ENCODE measurements at places on chromosomes 12 and 14. TPM values are rescaled to one million over a fixed set of nuclear protein-coding genes. Genes with fewer than 3 reads are reported as not detected.

Gene KLRD1
- 0.59 TPM for total RNA-seq

GRCh38 chr14:96805956-96806355, 8.8 kb downstream of the VRK1 start:
- peaks cover 4% of the 10 kb centered on the region for H3K4me1 ChIP-seq
- no peaks in the 10 kb centered on the region for H3K36me3 ChIP-seq
- no peaks in the 10 kb centered on the region for H3K27me3 ChIP-seq
- no peak overlapping the region for H3K4me3 ChIP-seq
- DNase-seq: no peak

GRCh38 chr14:34539407-34540180, at the start of gene EAPP:
Gene EAPP, minus strand, starts transcription at chr14:34539701. Its CDS starts 73 bp downstream, at chr14:34539628.
- peak; percentile 99 for DNase-seq
- H3K27me3 ChIP-seq: no peaks in the 10 kb centered on the region
- peak within 1 kb of the TSS; percentile 97 for H3K27ac ChIP-seq
- H3K4me3 ChIP-seq: peak within 1 kb of the TSS; percentile 84
- H3K36me3 ChIP-seq: peaks cover 30% of the 10 kb centered on the region

DNA sequence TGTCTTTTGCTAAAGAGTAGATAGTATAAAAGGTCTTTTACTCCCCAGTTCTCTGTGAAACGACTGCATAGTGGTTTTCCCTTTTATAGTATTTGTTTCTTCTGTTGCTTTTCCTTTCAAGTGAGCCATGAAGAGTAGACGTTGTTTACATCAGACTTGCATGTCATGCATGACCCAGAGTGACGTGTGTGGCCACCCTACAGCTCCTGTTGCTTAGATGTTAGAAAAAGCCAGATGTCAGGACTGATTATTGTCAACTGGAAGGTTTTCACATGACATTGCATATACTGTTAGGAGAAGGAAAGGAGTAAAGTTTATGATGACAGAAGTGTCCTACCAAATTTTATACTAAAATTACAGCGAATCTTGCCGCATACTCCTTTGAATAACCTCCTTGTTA, 1.3 kb upstream of the RD3L start:
- no peak overlapping the region for H3K4me3 ChIP-seq
- H3K27me3 ChIP-seq: no peaks in the 10 kb centered on the region

DNA sequence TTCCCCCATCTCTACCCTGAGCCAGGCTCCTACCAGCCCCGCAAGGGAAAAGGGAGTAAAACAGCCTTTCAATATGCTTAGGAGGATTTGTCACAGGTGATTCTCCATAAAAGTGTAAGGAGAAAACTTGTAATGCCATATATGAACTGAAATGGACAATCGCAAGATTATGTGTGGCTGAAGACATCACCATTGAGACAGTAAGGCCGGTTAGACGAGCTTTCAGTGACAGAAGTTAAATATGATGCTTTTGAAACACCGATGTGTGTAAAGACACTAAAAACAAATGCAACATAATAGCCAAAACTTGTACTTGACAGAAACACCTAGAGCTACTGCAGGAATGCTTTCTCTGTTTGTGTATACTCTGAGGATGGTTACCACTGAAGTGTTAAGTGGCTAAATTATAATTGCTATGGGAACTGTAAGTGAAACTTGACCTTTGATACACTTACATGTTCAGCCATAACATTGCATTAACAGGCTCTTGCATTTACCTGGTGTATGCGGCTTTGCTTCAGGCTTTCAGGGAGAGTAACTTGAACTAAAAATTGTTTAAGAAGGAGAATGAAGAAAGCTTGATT, 42.3 kb downstream of the FAR2 start:
- H3K36me3 ChIP-seq: no peaks in the 10 kb centered on the region
- no peak overlapping the region for H3K4me3 ChIP-seq
- no peaks in the 10 kb centered on the region for H3K4me1 ChIP-seq
- no peaks in the 10 kb centered on the region for H3K27me3 ChIP-seq
- no peak for DNase-seq

Gene FLVCR2
- total RNA-seq: 6.0 TPM

- no peak overlapping the region for H3K27ac ChIP-seq
- no peaks in the 10 kb centered on the region for H3K27me3 ChIP-seq
- no peak for DNase-seq
- H3K4me3 ChIP-seq: no peak overlapping the region
- H3K4me1 ChIP-seq: no peaks in the 10 kb centered on the region
These were observed 35.7 kb downstream of the LRFN5 start for GRCh38 chr14:41642367-41642766.

Gene ZNF891
- total RNA-seq: 1.1 TPM

- peak overlapping the region; percentile 100 for H3K4me3 ChIP-seq
- peaks cover 11% of the 10 kb centered on the region for H3K36me3 ChIP-seq
- H3K27me3 ChIP-seq: no peaks in the 10 kb centered on the region
- peak overlapping the region; percentile 46 for H3K27ac ChIP-seq
These were observed 263 bp upstream of the IFT81 start for GRCh38 chr12:110123919-110124268.

Gene SMCO2
- not detected for total RNA-seq

Measured in psoas muscle (tissue), 8 donors.